ENCODE measurements at places on chromosomes 4 and X.

DNA sequence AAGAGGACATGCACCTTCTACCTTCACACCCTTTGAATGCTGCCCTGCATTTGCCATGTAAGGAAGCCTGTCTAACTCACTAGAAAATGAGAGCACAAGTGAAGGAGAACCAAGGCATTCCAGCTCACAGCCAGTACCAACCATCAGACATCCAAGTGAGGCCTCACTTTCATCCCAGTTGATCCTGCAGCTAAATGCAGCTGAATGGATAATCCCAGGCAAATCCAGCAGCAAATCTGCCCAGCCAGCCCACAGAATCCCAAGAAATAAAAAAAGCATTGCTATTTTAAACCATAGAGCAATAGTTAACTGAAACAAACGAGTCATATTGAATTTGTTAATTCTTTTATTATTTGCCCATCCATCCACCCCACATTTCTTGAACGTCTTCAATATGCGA is 112.5 kb downstream of the C4orf33 start:
- no peak for DNase-seq

GRCh38 chr4:60589425-60589824 is 610.7 kb upstream of the ADGRL3 start:
- no peak for DNase-seq

DNA sequence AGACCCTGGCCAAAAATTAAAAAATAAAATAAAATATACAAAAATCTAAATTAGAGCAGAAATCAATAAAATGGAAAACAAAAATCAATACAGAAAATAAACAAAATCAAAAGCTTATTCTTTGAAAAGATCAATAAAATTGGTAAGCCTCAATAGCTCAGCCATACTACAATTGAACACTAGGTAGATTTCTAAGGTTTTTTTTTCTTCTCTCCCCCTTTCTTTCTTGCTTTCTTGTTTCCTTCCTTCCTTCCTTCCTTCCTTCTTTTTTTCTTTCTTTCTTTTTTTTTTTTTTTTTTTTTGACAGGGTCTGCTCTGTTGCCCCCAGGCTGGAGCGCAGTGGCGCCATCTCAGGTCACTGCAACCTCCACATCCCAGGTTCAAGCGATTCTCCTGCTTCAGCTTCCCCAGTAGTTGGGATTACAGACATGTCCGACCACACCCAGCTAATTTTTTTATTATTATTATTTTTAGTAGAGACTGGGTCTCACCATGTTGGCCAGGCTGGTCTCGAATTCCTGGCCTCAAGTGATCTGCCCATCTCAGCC is 23.4 kb upstream of the PPP3CA start:
- no peak for DNase-seq

- DNase-seq, result no peak
Observed at GRCh38 chr4:75511841-75512240, 2.4 kb downstream of the RCHY1 start.

DNA sequence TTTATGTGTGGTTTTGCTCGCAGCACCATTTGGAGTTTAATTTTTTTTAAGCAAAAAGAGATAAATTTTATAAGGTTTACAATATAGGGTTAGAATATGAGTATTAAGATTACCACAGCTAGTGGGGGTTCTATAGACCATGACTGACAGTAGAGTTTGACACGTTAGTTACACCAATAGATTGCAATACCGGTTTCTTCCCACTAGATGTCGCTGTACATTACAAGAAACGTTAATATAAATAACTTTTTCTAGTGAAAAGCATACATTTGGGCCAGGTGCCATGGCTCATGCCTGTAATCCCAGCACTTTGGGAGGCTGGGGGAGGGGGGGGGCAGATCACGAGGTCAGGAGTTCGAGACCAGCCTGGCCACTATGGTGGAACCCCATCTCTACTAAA is 433.6 kb downstream of the MAGEB5 start:
- DNase-seq, result no peak

DNA sequence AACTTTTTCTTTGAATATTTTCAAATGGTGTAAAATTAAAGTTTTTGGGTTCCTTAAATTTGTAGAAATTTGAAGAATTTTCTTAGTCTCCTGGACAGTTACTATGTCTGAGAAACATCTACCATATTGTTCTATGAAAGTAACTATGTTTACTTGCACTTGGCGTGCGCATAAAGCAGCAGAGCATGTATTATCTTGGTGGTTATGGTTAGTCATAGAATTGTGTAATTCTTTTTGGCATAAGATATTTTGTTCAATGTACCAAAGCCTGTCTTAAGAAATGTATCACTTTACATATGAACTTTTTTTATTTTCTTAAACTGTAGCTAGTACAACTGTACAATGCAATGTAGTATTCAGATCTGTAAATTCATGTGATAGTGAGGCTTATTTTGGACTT is 49.2 kb downstream of the CDS1 start:
- no peak for DNase-seq

DNA sequence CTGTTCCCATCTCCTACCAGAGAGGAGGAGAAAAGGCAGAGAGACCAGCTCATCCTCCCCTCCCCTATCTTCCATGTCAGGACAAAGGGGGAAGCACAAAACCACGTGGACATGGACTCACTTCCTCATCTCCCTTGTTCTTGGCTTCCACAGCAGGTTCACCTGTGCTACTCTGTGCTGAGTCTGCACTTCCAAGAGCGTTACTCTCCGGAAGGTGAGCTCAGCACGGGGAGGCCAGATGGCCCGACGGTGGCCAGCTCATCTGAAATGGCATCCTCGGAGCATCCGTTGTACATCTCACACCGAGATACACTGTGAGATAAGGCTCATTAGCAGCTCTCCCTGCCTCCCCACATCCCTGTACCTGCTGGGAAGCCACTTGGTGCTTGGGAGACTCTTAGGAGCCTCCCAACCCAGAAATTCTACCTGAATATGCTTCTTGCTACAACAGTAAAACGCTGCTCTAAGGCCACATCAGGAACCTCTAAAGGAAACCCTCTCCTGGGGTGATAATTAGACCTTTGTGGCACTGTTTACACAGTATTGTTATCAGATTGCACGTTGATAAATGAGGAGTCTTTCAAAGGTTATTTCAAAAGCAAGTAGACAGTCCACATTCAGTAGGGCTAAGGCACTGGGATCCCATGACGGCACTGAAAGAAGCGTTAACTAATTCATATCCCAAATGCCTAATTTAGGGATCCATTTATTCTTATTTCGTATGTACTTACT is 19.4 kb downstream of the LGI2 start:
- DNase-seq, result no peak

DNA sequence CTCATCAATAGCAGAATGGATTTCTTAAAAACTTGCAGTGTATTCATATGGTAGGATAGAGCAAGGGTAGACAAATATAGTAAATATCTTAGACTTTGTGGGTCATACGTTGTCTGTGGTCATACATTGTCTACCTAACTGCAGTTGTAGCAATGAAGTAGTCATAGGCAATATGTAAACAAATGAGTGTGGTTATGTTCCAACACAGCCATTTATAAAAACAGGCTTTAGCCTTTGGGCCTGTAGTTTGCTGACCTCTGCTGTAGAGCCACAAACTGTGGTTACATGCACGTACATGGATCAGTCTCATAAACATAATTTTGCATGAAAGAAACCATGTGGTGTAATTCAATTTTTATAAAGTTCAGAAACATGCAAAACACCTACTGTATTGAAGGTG is 98.9 kb downstream of the LARP1B start:
- DNase-seq, result no peak

DNA sequence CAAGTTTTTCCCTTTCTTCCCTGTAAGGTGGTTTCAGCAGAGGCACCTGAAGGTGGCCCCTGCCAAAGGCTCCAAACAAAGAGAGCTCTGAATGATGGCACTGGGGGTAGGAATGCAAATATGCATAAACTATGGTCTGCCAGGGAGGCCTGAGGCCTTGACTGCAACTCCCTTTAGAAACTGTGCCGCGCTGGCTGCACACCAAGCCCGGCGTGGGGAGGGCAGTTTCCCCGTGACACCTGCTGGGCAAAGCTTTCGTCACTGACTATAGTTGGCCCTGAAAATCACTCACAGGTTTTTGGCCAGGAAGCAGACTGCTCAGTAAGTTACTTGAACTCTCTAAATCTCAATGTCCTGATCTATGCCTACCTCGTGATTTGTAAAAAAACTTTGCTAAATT is 97.8 kb upstream of the ATOH1 start:
- no peak for DNase-seq

- no peak for DNase-seq
Observed at GRCh38 chr4:107777890-107778289, 46.8 kb upstream of the SGMS2 start.

DNA sequence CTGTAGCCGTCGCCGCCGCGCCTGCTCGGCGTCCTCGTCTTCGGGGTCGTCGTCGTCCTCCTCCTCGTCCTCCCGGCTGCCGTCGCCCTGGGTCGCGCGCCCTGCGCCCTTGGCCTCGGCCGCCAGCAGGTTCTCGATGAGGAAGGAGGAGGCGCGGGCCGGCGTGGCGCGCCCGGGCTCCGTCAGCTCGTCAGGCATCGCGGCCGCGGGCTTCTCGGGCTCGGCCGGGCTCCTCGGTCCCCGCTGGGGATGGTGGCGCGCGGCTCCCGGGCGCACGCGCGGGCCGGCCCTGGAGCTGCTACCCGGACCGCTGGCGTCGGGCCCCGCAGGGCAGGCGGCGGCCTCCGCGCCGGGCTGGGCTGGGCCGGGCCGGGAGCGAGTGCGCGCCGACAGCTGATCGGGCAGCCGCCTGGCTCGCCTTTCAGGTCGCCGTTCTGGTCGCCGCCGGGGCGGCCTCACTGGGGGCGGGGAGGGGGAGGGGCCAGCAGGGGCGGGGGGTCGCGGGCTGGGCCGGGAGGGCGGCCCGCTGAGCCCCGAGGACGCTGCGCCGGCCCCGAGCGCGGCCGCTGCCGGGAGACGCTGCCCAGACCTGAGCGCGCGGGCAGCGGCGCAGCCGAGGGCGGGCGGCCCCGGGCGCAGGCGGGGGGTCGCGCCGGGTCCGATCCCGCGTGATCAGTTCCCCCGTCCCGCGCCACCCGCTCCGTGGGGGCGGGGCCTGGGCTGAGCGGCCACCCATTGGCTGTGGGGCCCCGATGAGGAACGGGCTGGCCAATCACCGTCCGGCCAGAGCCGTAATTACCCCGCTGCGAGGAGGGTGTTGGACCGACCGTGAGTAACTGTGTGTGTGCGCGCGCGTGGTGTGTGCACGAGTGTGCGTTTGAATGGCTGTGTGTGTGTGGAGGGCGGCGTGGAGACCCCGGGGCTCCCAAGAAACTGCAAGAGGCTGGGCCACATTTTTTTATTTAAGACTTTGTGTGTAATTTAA is at the start of gene HMX1:
HMX1 (minus strand) TSS at position 423 of the 985 bp plus-strand sequence; CDS start at position 198, 225 bp downstream.
- no peak for DNase-seq

DNA sequence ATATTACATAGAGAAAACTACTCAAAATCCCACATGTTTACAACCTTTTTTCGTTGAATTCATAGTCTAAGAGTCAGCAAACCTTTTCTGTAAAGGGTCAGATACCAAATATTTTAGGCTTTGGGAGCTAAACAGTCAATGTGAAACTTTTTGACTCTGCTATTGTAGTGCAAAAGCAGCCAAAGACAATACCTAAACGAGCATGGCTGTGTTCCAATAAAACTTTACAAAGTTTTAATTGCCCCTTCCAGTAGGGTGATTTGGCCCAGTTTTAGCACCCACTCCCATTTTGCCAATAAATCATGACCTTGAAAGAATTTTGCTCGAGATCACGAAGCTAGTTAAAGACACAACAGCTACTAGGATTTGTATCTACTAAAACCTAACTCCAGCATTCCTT is 147.2 kb downstream of the ANKRD50 start:
- DNase-seq, result no peak

DNA sequence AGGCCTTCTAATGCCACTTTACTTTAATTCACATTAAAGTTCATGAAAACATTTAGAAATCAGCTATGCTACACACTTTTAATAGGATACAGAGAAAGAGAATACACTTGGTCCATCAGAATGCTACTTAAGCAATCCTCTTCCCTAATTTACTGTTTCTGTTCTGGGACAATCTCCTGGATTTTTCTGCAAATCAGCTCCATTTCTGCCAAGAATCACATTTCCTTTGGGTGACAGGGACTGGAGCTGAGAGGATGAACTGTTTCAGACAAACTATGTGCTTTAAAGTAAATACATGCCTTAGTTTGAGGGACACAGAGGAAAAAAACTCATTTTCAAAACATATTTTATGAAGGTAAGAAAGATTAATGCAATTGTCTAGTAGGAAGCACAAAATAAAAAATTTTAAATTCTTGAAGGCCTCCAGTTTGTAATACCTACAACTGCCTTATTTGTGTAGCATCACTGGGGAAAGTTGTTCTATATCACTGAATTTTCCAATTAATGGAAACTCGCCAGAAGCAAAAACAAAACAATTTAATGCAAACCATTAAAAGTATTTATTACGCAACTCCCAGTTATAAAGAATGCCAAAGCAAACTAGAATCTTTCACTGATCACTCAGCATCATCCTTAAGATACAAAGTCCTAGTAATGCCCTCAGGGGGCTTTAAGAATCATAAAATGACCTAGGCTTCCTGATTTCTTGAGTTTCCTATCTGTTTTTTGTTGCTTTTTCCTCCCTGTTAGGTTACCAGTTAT is 36.3 kb downstream of the BCLAF3 start:
- no peak for DNase-seq

- no peak for DNase-seq
Observed at GRCh38 chrX:129781680-129782495, 2.1 kb downstream of the SASH3 start.

DNA sequence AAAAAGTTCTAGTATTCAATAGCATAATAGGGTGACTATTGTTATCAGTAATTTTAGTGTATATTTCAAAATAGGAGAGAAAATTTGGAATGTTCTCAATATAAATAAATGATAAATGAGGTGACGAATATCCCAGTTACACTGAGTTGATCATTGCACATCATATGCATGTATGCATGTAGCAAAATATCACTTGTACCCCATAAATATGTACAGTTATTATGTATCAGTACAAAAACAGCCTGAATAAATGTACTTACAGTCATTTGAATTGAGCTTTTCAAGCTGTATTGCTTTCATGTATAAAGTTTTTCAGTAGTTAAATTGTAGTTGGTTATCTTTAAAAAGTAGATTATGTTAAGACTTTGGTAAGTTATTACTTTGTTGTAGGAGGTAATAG is 12.6 kb downstream of the CISD2 start:
- no peak for DNase-seq

DNA sequence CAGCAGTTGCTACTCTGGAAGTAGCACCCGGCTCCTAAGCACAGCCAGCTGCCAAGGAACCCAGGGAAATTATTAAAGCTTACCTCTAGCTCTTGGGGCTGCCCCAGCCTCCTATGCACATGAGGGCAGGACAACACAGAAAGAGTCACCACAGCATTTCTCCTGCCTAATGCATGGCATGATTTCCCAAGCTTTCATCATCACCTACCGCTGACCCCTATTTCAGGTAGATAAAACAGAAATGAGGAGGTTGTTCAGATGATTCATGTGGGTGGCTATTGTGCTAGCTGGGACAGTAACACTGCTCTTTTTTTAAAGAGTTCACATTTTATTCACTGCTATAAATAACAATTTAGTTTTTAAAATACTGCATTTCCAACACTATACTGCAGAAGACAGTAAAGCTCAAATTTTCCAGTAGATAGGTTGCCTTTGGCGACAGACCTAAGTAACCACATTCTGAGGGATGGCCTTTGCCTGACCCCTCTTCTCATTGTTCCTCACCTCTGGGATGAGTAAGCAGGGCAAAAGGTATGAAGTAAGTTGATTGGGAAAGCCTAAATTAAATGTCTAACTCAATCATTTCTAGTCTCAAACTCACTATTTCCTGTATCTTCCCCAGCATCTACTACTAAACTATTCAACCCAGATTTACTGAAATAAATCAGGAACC is 16.7 kb downstream of the CASK start:
- no peak for DNase-seq
